ENCODE measurements at places on chromosomes 2 and 18.

DNA sequence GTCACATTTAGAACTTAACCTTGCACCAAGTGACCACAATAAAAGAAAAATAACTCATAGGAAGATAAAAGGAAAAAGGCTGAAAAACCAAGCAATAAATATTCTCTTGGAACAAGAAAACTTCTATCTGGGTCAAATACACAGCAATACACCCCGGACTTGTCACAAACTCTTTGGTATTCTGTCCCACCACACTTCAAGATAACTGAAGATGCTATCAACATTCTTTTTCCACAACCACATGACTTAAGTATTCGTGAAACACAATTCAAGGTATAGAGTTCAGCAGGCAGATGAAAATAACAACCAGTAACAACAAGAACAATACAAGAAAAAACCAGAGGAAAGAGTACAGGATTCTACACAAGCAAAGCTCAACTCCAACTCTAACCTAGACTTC lies 18.0 kb downstream of the MBD2 start:
- DNase-seq: no peak

- DNase-seq: no peak
These were observed 20.8 kb upstream of the ATIC start for GRCh38 chr2:215290980-215291599.

GRCh38 chr2:36698993-36699392 lies 2.5 kb downstream of the VIT start:
- DNase-seq: no peak

- no peak for DNase-seq
These were observed 109.1 kb downstream of the RIF1 start for GRCh38 chr2:151518802-151519201.

DNA sequence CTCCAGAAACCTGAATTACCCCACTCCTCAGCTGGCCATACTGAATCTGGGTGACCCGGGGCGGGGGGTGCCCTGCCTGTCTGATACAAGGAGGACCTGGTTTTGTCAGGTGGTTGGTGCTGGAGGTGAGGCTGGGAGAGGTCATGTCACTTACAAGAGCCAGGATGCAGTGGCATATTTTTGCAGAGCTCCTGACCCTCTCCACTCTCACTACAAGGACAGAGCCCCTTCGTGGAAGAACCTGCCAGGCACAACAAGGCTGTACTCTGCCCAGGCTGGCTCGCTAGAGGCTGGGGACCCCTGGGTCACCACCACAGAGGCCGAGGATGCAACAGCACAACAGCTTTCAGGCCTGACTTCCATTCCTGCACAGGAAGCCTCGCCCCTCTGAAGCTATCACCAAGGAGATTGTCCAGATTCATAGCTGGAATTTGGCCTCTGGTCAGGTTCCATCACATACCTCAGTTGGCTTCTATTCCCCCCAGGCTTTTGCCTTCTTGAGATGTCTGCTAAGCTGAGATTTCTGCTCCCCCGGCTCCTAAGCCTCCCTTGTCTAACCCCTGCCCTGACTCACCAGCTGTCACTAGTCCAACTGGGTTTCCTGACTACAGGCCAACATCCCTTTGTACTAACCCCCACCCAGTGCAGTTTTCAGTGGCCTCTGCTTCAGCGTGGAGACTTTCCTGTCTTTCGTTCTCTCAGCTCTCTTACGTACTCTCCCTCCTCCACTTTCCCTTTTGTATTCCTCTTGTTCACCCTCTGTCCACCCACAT lies 132.5 kb upstream of the EPAS1 start:
- DNase-seq: no peak

DNA sequence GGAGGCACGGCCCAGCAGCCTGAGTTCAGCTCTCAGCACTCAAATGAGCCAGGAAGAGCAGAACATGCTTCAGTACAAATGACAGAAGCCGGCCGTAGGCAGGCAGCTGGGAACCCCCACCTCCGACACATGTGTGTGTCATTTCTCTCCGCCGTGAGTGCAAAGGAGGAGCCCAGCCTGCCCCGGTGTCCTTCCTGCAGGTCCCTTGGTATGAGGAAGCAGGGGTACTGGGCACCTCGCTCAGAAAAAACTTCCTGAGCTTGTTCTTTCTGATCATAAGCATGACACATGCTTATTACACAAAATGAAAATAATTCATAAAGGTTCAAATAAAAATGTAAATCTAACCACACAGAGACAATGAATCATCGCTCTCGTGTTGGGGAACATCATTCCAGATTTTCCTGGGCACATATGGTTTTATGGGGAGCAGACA lies 35.3 kb downstream of the KCNF1 start:
- no peak for DNase-seq

DNA sequence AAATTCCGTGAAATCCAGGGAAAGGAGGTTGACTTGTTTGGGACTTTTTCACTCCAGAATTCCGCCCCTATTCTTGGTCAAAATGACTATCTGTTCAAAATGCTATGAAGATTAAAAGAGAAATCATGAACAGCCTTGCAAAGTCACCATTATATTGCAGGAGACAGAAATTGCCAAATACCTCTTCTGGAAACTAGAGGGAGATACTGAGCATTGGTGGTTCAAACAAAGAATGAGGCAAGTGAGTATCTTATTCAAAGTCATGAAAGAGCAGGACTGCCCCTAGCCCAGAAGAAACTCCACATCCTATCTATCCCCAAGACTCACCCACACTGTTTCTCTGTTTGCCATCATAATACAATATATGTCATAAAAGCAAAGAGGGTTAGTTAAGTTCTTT lies 862.3 kb upstream of the POU3F3 start:
- DNase-seq: no peak

GRCh38 chr18:43775591-43775990 lies 498.3 kb upstream of the SYT4 start:
- no peak for DNase-seq

GRCh38 chr2:7706791-7707190 lies 789.6 kb downstream of the RNF144A start:
- no peak for DNase-seq

- DNase-seq: no peak
These were observed at the start of gene B3GNT7 for GRCh38 chr2:231395188-231396057. B3GNT7 (plus strand) TSS chr2:231395710; CDS start chr2:231395804, 94 bp downstream.

GRCh38 chr2:73291461-73292315 lies 1.7 kb downstream of the EGR4 start:
- DNase-seq: peak; percentile 17

GRCh38 chr2:206211657-206212255 lies 52.1 kb downstream of the EEF1B2 start:
- no peak for DNase-seq

GRCh38 chr2:239118264-239118663 lies 270.4 kb downstream of the TWIST2 start:
- DNase-seq: no peak

GRCh38 chr2:154699575-154699930 lies 1.1 kb downstream of the KCNJ3 start:
- DNase-seq: peak; percentile 93

- DNase-seq: no peak
These were observed 42.4 kb downstream of the MRPS5 start for GRCh38 chr2:95079199-95079683.

DNA sequence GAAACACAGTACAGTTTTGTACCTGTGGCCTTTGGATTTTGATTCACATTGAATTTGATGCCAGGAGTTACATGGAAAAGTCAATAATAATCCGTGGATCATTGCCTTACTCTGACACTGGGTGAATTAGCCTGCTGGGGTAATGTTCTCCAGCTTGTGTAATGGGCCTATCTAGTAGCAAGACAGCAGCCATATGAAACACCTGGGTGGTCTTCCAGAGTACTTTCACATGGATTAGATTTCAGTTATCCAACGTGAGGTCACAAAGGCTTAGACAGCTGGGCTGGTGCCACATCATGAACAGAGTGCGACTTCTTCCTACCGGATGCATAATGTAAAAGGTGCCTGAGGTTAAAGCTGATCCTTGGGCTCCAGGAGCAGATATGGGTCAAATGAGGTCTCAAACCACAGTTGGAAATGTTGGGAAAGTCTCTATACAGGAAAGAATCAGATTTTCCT lies 486.8 kb downstream of the PARD3B start:
- DNase-seq: no peak

DNA sequence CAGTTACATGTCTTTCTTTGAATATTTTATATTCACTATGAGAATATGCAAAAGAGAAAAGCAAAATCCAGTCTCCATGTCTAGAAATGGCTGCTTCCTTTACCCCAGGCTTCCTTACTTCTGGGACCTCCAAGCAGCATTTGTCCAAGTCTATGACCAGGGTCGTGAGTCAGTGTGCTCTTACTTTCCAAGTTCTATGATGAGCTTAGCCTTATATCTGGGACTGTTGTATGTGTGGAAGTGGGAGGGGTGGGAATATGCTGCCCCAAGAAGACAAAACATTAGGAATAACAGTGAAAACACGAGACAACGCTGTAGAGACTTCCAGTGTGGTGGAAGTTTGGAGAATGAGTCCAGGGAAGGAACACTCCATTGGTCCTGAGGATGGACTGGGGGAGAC lies 21.2 kb upstream of the CHRNA1 start:
- DNase-seq: no peak

DNA sequence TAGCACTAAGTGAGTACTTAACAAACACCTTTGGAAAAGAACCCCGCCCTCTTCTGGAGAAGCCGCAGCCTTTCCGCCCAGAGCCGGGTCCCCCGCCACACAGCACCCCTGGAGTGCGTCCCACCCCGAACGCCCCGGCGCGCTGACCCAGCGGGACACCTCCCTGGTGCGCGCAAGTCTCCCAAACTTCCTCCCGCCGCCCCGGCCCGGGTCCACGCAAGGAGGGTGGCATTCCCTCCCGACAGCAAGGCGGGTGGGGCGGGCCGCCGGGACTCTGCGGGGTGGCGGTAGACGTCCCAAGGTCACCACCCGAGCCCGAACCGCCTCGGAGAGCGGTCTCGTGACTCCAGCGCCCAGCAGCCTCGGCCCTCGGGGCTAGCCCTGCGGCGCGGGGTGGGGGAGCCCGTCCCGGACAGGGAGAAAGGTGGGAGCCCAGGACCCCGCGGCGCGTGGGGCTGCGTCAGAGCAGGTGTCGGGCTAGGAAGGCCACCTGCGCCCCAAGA lies 598 bp downstream of the CCDC93 start:
- DNase-seq: no peak

DNA sequence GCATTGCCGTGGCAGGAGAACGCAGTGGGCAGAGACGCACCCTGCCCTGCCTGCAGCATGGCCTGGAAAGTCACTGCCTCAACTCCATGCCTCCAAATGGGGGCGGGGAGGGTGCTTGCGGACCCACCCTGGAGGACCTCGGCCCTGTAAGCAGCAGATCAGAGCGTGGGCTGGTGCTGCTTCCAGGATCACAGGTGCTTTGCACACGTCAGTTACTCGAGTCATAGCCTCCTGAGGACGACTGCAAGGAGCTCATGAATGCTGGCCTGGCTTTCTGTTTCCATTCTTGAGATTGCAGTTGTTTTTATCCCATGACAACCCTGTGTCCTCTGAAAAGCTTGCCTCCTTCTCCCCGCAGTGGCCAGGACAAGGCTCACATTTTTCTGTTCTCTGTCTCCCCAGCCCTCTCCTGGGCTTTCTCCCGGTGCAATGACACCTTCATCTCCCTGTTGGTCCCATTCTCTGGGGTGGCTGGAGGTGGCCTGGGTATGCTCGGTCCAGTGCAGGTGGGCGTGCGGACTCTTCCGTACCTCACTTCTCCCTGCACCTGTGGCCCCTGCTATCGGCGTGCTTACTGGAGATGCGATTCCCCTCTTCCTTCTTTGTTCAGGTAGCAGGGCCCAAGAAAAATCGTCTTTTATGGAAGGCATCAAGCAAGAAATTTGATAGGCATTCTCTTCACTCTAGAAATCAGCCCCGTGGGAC lies 208.0 kb downstream of the GBX2 start:
- no peak for DNase-seq

DNA sequence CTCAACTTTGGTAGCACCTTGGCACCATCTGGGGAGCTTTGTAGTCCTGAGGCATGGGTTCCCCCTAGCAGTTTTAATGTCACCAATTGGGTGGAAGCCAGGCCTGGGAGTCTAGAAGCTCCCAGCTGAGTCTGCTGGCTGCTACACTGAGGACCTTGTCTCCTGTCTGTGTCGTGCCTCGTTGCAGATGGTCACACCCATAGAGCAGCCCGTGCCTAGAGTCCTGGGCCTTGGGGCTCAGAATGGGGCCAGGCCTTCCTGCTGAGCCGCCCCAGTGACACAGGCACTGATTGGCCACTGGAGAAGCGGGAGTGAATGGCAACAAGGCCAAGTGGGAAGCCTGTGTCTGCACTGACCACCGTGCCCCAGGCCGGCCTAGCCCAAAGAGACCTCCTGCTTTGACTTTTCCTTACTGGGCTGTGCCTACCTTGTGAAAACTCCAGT lies 113.2 kb downstream of the SH3RF3 start:
- DNase-seq: no peak

- no peak for DNase-seq
These were observed at the start of gene CHRND for GRCh38 chr2:232525791-232526371. CHRND (plus strand) TSS chr2:232526160; CDS start chr2:232526216, 56 bp downstream.

- DNase-seq: no peak
These were observed 68.9 kb downstream of the PTRHD1 start for GRCh38 chr2:24724111-24724775.

- DNase-seq: no peak
These were observed at the start of gene DPP10 for GRCh38 chr2:114442510-114442909. DPP10 (plus strand) TSS chr2:114442641.

DNA sequence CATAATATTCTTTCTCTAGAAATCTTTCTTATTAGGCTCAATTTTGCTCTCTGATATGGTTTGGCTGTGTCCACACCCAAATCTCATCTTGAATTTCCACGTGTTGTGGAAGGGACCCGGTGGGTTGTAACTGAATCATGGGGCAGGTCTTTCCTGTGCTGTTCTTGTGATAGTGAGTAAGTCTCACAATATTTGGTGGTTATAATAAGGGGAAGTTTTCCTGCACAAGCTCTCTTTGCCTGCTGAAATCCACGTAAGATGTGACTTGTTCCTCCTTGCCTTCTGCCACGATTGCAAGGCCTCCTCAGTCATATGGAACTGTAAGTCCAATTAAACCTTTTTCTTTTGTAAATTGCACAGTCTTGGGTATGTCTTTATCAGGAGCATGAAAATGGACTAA lies 73.8 kb downstream of the CAVIN2 start:
- no peak for DNase-seq

DNA sequence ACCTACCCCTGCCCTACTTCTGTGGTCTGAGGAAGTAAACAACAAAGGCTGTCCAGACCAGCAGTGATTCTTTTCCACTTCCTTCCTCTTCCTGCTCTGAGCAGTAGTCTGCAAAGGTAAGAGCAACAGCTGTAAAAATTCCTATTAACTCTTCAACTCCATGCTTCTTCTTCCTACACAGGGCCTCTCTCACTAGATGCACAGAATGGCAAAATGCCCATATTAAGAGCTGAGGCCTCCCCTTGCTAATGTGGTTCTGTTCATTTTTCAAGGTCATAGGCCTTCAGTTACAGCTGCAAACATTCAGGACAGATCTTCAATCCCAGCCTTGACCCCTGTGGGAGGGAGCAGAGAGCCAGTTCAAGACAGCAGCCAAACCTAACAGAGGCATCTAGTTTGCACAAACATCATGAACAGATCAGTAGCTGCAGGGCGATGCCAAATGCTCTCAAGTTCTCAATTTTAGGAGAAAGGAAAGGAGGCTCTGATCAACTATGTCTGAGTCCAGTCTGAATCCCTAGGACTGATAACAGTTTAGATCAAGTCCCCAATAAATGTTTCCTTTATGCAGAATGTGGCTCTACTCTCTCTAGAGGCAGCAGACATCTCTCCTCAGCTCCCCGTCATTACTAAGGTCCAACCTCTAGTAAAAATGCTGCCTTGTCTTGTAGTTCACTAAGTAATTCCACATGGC lies 20.9 kb downstream of the SLC40A1 start:
- DNase-seq: no peak
